ENCODE measurements at places on chromosomes 3 and 15. TPM values are rescaled to one million over a fixed set of nuclear protein-coding genes. Genes with fewer than 3 reads are reported as not detected.

GRCh38 chr3:55264919-55265318 is 222.2 kb downstream of the WNT5A start:
- DNase-seq, result no peak

DNA sequence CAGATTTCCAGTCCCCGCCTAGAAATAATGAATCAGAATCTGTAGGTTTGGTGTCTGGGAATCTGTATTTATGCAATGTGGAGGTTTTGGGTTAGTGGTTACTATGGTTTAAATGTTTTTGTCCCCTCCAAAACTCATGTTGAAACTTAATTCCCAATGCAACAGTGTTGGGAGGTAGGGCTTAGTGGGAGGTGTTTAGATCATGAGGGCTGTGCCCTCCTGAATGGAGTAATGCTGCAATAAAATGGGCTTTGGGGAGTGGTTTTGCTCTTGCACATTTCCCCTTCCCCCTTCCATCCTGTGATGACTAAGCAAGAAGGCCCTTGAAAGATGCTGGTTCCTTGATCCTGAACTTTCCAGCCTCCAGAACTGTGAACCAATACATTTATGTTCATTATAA is 9.2 kb upstream of the RFC4 start:
- no peak for DNase-seq

DNA sequence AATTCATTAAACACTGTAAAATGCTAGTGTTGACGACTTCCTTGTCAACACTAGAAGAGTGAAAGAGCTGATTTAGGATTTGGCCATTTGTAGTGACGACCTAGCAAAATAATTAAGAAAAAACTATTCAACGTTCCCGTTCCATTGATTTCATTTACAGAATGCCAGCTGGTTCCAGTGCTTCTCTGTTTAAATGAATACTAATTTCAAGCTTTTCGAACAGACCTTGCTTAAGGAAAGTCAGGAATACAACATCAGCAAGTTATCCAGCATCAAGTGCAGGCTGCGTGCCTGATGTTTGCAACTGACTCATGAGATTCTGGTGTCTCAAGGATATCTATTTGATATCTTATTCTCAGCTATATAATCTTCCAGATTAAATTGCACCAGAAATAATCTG is 98.4 kb upstream of the BHLHE40 start:
- DNase-seq, result no peak

- DNase-seq, result no peak
These were observed 227.5 kb downstream of the NEK10 start for GRCh38 chr3:27141668-27142067.

DNA sequence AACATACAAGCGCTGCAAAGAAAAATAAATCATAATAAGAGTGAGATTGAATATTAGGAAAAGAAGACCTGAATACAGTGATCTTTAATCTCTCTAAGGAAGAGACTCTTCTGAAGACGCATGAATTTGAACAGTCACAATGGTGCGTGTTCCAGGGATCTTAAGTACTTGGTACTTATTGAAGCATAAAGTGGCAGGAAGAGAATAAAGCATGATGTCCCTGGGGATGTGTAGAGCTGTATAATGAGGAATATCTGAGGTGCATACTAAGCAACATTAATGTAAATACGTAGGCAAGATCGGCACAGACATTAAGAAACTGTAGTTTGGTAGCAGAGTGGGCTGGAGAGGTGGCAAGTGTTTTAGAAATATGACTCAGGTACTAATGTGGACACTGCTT is 246.2 kb upstream of the MCTP2 start:
- DNase-seq, result no peak

- DNase-seq, result no peak
These were observed 519.8 kb upstream of the GBE1 start for GRCh38 chr3:82281205-82281604.

DNA sequence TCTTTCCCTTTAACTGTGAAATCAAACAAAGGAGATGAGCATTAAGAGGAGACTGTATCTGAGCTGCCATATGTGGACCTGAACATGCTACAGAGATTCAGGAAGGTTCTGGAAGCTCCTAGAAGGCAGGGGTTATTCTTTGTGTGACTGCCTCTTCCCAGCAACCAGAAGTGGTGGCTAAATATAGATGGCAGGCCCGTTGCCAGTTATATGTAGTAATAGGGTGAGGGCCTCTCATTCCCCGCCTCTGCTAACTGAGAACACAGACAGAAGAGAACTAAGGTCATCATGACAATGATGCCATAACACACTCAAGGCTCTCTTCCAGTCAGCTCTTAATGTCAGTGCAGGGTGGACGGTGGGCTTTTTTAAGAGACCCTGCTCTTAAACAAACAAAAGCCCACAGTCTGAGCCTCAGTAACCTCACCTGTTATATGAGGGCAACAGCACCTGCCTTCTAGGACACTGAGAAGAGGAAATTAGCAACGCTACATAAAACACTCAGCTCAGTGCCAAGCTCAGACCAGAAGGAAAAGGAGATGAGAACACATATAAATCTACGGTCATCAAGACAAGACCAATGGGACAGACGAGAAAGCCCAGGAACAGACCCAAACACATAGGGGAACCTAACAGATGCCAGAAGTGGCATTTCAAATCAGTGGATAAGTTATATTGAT is 22.3 kb downstream of the CFAP92 start:
- no peak for DNase-seq

GRCh38 chr3:145953316-145953715 is 207.7 kb downstream of the PLOD2 start:
- no peak for DNase-seq

- DNase-seq, result no peak
These were observed 44.7 kb upstream of the NR2C2 start for GRCh38 chr3:14902719-14903118.

DNA sequence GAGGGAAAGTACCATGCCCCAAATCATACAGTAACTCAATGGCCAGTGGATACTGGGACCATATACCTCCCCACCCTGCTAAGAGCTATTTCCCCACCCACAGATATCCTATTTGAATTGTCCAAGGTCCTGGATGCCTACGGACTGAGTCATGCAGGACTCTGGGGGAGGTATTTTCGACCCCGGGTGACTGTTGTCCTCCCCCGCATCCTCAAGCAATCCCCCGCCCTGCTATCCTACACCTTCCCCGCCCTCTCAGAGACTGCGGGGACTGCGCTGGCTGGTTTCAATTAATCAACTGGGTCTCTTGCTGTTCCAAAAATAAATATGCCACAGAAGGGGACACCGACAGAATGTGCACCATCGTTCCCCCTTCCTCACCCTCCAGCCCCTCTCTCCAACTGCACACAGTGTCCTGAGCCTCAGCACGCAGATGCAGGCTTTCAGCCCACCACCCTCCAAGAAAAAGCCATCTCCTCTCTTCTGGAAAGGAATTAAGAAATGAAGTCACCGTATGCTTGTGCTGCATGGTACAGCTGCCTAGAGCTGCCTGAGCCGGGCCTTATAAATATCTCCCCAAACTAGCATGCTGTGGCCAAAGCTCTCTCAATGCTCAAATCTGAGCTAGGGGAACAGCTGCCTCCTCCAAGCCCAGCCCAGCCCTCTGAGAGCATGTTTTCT is 8.1 kb downstream of the CAV3 start:
- DNase-seq, result peak; percentile 62

DNA sequence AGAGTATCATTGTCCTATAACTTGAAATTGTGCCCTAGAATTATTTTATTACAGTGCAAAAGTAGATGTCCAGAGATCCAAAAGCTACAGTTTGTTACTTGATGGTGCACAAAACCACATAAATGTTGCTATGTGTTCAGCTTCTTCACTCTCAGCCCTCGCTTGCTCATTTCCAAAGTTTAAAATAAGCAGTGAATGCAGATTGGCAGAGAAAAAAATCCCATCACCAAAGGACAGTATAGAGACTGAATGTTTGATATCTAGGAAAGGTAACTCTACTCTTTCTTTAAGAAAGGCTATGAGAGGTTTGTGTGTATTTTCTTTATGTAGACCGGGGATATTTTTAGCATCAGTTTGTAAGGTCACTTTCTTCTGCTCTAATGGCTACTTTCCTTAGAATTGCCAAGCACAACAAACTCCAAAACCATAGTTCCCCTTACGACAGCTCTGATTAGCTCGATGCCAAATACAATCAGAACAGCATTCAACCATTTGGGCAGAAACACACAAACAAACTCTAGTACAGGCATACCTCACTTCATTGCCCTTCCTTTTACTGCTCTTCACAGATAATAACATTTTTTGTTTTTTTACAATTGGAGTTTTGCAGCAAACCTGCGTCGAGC is 164.1 kb upstream of the CCDC54 start:
- no peak for DNase-seq

- no peak for DNase-seq
These were observed 363.3 kb downstream of the ULK4 start for GRCh38 chr3:41598402-41599126.

DNA sequence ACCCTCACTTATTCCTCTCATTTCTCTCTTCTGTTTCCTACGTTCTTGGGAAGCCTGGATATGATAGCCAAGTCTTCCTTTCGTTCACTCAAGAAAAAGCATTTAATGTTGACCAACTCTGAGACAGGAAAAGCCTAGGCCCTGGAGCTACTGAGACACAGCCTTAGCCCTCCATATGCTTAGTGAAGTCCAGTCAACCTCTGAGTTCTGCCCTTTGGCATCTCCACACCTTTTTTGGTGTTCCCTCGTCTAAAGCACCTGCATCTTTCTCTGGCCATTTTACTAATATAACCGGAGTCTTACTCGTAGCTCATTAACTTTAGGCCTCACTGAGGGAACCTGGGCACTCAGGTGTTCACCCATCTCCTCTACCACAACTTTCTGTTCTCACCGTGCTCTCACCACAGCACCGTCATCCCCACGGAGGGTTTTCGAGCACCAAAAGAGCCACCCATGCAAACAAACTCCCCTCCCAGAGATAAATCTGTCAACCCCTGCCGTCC is 632 bp downstream of the MTHFS start:
- DNase-seq, result no peak

- DNase-seq, result peak; percentile 23
These were observed 93.1 kb upstream of the RPL32 start for GRCh38 chr3:12934431-12934830.

The TOPBP1 gene
- 18.9 TPM for polyA plus RNA-seq

The PATL2 gene
- polyA plus RNA-seq, result 0.12 TPM

The ATOSA gene
- polyA plus RNA-seq, result 21.1 TPM

The TKT gene
- polyA plus RNA-seq, result 216 TPM

The CLN6 gene
- 22.1 TPM for polyA plus RNA-seq

The TMEM266 gene
- polyA plus RNA-seq, result 0.18 TPM

The ANKRD63 gene
- not detected for polyA plus RNA-seq

The TYRO3 gene
- polyA plus RNA-seq, result 13.5 TPM

The CCDC39 gene
- polyA plus RNA-seq, result not detected

The RLBP1 gene
- polyA plus RNA-seq, result not detected

The A4GNT gene
- not detected for polyA plus RNA-seq

The C3orf80 gene
- polyA plus RNA-seq, result 0.11 TPM

Data from BJ (cell line).